Stimulated activated CD4-positive, alpha-beta T cell treated with anti-CD3 and anti-CD28 coated beads, Interleukin-1b, Interleukin-23, amount 100 ng/mL, for 4 hours (primary cell): ENCODE measurements at places on chromosomes 4 and X.

GRCh38 chrX:131621650-131622049, 77.8 kb downstream of the OR13H1 start:
- no peak for DNase-seq

GRCh38 chrX:6748595-6748994, 213.7 kb upstream of the VCX3A start:
- no peak for DNase-seq

DNA sequence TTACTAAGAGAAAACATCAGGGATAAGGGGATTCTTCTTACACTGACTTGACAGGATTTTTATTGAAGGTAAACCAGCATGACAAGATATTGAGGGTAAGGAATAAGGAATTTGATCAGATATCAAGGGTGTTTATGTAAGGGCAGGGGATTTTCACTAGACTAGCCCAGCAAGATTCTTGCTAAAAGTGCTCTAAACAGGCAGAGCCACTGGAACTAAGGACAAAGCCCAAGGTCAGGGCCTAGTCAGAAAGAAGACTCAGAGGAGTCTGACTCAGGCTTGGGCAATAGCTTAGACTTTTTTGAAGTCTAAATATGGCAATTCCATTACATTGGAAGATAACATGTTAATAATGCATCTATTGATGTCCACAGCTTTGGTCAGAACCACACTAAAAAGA, 6.5 kb upstream of the GLRA3 start:
- no peak for DNase-seq

- no peak for DNase-seq
Observed at GRCh38 chrX:17737710-17737985, 355 bp downstream of the SCML1 start.

GRCh38 chrX:115906276-115906675, 264.3 kb upstream of the AGTR2 start:
- no peak for DNase-seq

GRCh38 chrX:3962511-3963311, 249.3 kb upstream of the PRKX start:
- no peak for DNase-seq

DNA sequence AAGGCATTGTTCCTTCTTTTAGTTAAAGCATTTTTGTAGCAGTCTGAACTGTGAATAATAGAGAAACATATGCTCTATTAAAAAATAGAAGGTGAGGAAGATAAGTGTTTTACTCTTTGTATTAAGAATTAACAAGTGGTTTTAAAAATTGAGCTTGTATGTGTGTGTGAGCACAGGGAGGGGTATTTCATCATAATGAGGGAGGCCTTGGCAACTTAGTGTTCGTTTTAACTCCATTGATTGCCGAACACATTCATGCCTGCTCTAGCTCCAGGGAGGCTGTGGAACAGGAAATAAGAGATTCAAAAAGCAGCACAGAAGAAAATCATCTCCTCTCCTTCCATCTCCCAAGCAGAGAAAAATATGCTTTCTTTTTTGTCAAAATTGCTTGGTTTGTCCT, 14.8 kb downstream of the SHROOM3 start:
- DNase-seq, result no peak

GRCh38 chr4:11430536-11430935, 1.8 kb upstream of the HS3ST1 start:
- DNase-seq, result no peak

DNA sequence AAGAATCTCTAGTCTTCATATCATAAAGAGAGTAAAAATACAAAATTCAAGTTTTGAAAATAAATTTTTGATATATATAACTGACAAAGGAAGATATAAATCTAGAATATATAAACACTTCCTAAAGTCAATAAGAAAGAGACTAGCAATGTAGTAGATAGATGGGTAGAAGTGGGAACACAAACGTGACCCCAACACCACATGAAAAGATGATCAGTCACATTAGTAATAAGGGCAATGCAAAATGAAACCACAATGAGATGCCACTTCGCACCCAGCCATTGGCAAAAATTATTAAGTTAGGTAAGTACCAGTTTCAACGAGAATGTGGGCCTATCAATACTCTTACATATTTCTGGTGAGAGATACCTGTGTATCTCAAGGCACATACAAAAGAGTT, 106.5 kb downstream of the EGF start:
- no peak for DNase-seq

DNA sequence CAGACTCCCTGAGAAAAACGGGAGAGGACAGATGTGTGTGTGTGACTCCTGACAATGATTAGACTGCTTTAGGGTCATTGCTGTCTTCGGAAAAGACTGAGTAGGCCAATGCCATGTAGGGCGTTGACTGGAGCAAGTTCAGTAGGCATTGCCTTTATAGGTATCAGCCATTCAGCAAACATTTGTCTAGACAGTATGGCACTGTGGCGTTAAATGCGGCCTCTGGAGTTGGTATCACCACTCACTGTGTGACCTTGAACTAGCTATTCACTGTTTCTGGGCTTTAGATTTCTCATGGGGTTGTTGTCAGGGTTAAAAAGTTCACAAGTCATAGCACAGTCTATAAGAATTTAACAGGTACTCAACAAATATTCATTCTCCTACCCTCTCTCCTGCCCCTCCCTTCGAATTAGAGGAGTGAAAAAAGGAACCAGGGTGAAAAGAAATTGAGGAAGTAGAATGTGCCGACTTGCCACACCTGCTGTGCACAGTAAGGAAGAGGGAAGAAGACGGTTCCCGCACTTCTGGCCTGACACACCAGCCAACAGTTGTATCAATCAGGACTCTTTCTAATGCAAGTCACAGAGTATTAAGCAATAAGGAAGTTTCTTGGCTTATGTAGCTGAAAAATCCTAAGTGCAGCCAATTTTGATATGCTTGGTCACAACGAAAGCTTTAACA, 83.2 kb upstream of the PLAC8 start:
- no peak for DNase-seq

DNA sequence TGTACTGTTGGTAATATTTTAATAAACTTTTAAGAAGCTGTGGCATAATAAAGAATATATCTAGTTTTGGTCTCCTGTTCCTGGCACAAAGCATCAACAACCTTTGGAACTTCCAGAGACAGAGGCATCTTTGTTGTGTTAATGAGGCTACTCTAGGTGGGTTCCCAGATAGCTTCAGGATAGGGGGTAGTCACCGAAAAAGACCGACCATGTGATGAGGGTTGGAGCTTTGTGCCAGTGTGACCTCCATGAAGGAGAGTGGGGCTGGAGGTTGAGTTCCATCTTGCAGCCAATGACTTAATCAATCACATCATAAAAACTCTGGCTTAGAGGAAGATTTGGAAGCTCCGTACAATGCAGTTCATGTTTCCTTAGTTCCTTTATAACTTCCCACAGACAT, 9.9 kb downstream of the PPAT start:
- DNase-seq, result no peak

DNA sequence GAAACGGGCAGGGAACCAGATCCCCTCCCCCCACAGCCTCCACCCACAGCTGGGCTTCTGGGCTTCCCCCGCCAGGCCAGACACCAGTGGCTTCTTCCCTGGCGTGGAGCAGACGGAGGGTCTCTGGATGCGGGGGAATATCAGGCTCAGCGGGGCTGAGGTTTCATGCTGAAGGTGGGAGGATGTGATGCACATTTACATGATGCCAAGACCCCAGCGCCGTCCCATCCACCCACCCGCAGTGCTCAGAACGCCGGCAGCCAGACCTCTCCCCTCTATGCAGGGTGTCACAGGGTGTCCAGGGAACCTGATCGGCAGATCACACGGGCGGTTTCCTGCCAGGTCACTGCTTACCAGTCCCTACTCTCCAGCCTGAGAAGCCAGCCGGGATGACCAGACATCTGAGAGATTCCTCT, 12.8 kb upstream of the TNIP2 start:
- DNase-seq, result no peak

GRCh38 chr4:90855111-90855510, 727.9 kb downstream of the CCSER1 start:
- no peak for DNase-seq

- peak; percentile 51 for DNase-seq
Observed at GRCh38 chr4:98928131-98928504, 815 bp downstream of the EIF4E start.

- DNase-seq, result no peak
Observed at GRCh38 chr4:124869961-124870495, 157.5 kb upstream of the ANKRD50 start.

DNA sequence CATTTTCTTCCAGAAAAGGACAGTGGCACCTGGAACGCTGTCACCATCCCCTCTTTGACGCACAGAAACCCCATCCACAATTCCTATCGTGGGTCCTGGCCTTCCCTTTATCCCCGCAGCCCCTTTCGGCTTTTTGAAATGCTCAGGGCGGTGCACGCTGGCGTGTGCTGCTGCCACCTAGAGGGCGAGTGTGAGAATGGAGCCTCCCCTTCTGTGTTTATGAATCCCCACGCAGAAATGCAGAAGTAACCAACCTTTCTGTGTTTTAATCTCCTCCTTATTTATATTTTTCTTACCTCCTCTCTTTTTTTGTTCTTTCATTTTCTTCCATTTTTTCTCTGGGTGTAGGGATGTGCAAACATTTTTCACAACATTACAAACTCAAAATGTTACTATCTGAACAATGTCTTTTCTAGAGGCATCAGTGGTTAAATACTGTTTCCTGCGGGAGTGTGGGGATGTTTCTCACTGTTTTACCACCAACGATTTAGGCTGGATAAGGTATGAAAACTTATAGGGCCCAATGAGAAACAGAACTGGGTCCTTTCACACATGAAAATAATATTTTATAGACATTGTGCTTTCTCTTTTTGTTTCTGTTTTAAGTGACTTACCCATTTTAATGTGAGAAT, 50.0 kb downstream of the TMA16 start:
- peak; percentile 53 for DNase-seq

DNA sequence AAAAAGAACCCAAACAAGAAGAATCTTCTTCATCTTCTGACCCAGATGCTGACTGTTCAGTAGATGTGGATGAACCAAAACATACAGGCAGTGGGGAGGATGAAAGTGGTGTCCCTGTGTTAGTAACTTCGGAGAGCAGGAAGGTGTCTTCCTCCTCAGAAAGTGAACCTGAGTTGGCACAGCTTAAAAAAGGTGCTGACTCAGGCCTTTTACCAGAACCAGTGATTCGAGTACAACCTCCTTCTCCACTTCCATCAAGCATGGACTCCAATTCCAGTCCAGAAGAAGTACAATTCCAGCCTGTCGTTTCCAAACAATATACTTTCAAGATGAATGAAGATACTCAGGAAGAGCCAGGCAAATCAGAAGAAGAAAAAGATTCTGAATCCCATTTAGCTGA, 307.0 kb downstream of the ANK2 start:
- no peak for DNase-seq

GRCh38 chr4:72489267-72489666, 79.8 kb downstream of the ADAMTS3 start:
- DNase-seq, result no peak

GRCh38 chr4:107719207-107719921, 670 bp downstream of the PAPSS1 start:
- no peak for DNase-seq

DNA sequence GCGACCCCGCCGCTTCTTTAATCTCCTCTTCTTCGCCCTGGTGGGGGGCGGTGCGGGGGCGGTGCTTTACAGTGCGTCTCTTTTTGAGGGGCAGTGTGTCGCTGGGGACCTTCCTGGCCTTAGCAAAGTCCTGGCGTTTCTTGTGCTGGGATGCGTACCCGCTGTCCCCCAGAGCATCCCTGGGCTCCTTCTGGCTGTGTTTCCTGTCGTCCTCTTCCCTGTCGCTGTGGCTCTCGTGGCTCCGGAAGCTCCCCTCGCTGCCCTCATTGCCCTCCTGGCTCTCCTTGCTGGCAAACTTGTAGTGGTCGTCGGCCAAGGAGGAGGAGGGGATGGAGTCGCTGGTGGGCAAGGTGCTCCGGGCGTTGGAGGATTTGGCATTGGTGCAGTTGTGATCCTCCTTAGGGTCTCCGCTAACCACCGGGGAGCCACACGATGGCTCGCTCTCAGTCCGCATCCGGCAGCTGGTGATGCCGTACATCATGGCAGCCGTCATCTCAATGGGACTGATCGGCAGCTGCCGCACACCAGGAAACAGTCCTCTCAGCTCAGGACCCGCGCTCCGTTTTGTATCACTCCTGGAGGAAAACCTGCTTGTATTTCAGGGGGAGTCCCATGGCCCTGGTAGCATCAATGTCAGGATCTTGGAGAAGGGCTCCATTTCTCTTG, 30.4 kb upstream of the TMSB15A start:
- no peak for DNase-seq

DNA sequence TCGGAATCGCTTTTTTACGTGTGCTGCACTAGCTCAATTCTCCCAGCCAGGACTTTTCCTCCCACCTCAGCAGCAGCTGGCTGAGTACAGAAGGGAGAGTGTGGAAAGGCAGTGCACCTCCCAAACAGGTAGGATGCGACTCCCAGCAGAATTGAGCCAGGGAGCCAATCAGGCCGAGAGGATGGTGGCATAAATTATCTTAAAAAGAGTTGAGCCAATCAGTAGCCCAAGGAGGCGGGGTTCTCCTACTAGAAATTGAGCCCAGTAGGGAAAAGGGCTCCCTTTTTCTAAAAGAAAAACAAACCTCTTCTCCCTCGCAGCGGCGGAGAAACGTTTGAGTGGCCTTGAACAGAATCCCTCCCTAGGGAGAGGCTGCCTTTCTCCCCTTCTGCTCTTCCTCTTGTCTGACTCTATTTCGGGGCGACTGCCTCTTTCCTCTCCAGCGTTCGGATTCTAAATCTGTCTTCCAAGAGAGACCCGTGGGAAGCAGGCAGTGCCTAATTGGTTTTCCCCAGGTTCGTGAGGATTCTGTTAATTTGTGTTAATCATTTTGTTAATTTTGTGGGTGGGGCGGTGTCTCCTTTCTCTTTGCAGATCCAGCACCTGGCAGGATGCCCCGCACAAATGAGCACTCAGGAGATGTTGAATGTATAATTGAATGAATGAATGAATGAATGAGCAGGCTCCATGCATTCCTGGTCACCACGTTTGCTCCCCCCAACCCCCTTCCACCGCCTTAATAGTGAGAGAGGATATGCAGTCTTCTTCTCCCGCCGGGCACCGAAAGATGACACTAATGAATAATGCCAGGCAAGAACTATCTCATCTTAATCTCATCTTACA, at the start of gene GABRG1:
Gene GABRG1 (minus strand): TSS at position 142 of the 843 bp plus-strand sequence. CDS start 141 bp downstream, at position 1.
- DNase-seq, result no peak

- no peak for DNase-seq
Observed at GRCh38 chr4:89056953-89057398, at the start of gene FAM13A. Gene FAM13A (minus strand): TSS chr4:89057185. CDS start chr4:89056964, 221 bp downstream.

GRCh38 chrX:143701460-143701859, 19.1 kb downstream of the SPANXN2 start:
- no peak for DNase-seq
